Omental fat pad (tissue), 4 donors: ENCODE measurements at places on chromosomes 16 and 17. TPM values are rescaled to one million over a fixed set of nuclear protein-coding genes. Genes with fewer than 3 reads are reported as not detected.

Gene BCL6B
- 8.7 TPM for total RNA-seq

DNA sequence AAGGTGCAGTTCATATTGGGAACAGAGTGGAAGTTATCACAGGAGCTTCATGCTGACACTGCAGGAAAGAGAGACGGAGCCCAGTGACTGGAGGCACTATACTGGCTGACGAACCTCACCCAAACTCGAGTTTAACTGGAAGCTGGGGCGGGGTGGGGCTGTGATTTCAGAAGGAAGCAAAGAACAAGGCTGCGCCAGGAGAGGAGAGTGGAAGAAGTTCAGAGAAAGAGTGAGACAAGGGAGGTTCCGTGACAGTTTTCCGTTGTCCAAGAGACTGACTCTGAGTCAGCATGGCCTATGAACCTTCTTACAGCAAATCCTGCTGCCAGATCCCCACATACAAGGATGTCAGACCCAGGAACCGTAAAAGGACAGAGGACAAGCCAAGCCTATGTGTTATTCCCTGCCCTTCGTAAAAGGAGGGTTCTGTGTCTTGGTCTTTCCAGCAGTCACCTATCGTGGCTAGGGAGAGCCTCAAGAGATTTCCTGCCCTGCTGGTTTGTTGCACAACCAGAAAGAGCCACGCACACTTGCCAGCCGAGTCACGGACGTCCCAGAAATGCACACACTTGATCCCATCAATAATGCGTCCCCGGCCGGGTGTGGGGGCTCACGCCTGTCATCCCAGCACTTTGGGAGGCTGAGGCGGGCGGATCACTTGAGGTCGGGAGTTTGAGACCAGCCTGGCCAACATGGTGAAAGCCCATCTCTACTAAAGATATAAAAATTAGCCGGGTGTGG lies 5.1 kb downstream of the PITPNA start:
- no peak for DNase-seq

DNA sequence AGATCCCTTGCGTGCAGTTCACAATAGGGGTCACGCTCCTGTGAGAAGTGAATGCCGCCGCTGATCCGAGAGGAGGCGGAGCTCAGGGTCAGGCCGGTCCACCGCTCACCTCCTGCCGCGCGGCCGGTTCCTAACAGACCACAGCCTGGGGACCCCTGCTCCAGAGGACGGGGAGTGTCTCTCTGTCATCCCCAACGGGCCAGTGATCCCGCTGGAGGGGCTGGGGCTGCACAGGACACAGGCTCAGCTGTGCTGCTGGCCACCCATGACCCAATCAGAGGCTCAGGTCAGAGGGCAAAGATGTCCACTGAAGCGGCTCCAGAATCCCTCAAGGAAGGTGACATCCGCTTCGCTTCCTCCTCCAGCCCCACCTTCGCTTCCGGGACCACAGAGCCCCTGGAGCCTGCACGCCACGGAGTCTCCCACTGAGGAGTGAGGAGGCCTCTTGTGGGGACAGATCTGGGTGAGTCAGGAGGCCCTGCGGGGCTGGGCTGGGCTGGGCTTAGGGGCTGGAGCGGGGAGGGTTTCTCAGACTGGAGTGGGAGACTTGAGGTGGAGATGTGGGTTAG lies 115.4 kb downstream of the METRNL start:
- DNase-seq: peak; percentile 21

Gene NXN
- total RNA-seq: 6.8 TPM

DNA sequence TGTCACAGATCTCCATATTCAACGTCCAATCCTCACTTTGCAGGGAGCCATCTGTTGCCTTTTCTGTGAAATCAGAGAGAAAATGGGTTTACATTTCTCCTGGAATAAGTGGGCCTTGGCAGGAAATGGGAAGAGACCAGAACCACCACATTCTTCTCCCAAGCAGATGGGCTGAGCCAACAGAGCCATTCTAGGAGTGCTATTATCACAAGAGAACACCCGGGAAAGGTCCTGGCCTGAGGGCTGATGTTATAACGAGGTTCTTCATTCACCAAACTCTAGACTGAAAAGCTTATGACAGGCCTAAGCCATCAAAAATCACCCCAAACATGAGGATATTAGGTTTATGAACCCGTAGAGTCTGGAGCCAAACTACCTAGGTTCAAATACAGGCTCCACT lies 64.7 kb downstream of the TOM1L2 start:
- DNase-seq: no peak

DNA sequence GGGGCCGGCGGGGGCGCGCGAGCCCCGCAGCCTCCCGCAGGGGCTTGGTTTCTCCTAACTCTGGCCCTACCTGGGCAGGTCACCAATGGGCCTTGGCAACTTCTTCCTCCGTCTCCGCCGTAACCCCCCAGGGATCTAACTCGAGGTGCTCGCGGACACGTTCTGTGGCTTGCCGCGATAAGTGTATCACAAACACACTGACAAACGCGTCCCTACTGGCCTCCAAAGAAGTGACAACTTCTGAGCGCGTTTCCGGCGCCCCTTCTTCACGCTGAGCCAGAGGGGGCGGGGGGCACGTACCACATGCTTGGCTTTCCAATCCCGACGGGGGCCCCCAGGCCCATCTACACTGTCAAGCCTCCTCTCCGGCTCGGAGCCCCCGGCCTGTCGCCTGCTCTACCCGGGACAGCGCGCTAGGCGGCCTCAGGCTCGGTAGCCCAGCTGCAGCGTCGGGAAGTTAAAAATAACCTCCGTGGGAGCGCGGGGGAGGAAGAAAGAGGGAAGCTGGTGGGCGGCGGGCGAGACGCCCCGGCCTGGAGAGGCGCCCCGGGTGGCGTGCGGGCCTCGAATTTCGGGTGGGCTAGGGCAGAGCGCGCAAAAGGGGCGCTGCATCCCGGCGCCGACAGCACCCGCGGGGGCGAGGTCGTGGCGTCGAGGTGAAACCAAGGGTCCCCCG lies 725 bp upstream of the SPHK1 start:
- DNase-seq: no peak

- DNase-seq: no peak
These were observed 583.6 kb upstream of the CDH5 start for GRCh38 chr16:65782611-65783600.

DNA sequence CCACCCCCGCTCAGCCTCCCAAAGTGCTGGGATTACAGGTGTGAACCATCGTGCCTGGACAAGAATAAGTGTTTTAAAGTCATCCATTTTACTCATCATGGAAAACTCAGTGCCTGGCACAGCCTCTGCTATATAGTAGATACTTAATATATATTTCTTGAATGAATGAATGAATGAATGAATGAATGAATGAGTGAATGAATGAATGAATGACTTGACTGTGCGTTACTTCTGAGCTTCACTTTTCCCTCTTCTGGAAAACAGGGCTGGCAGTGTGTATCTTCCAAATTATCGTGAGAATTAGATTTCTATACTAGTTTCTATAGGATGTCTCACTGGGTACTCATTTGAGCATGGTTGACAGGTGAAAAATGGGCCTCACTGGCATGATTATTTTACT lies 307.3 kb upstream of the ERCC4 start:
- no peak for DNase-seq

DNA sequence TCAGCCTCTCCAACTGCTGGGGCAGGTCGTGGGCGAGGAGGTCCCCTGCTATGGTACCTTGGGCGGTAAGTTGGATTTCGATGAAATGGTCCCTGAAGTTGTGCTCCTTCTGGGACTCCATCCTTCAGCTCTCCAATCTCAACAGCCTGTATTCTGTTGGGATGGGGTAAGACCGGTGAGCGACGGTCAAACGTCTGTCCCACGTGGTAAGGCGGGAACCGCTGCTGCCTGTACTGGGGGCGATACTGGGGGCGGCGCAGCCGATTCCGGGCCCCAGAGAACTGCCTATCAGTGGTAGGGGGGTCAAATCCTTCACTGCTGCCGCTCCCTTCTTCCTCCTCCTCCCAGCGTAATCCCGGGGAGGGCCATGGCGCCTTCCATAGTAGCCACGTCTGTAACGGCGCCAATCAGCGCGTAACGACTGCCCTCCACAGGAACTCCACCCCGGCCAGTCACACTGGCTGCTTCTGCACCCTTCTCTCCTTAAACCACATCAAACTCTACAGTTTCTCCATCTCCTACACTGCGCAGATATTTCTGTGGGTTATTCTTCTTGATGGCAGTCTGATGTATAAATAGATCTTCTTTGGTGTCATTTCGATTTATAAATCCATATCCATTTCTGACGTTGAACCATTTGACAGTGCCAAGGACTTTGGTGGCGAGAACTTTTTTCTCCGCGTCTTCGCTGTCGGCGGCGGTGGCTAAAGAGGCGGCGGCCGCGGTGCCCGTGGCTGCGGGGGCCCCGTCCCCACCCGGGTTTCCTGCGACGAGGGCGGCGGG lies 41.1 kb downstream of the AHSP start:
- no peak for DNase-seq

Gene LIMD2
- 44.9 TPM for total RNA-seq

Gene NPIPA7
- total RNA-seq: 7.9 TPM

Gene LLGL1
- total RNA-seq: 24.0 TPM

- no peak for DNase-seq
These were observed 235.1 kb upstream of the NLRP1 start for GRCh38 chr17:5819396-5819795.

Gene HOXB4
- 2.5 TPM for total RNA-seq

DNA sequence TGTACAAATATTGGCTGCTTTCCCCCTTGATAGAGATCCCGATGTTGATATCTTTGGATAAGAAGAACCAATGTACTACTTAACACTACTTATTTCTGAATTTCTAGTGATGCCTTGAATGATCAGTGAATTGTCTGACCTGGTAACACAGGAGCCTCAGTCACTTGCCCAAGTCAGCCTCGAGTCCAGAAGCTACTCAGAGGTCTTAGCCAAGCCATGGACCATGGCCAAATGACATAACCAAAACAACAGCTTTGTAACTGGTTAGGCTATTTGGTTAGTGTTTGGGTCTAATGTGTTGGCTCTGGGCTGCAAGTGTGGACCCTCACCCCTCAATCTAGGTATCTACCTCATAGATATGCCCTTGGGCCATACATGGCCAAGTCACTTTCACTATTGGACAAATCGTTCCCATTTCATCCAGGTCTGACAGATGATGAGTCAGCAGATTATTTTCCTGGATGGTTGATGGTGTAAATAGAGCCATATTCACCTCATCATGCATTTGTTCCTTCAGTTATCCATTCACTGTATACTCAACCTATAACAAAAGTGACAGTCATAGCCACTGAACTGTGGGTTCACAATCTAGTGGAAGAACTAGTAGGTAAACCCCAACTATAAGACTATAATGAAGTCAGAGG lies 3.5 kb downstream of the RBFOX1 start:
- no peak for DNase-seq

GRCh38 chr17:51820252-51820651 lies 338.3 kb downstream of the CA10 start:
- DNase-seq: no peak

Gene ZPBP2
- total RNA-seq: not detected

Gene RHBDL3
- 0.37 TPM for total RNA-seq

Gene SLC52A1
- total RNA-seq: not detected

Gene SYT17
- total RNA-seq: 15.9 TPM

GRCh38 chr17:82497483-82498405 lies 21.8 kb upstream of the FOXK2 start:
- DNase-seq: no peak
